ENCODE measurements at places on chromosomes 5 and 9.

DNA sequence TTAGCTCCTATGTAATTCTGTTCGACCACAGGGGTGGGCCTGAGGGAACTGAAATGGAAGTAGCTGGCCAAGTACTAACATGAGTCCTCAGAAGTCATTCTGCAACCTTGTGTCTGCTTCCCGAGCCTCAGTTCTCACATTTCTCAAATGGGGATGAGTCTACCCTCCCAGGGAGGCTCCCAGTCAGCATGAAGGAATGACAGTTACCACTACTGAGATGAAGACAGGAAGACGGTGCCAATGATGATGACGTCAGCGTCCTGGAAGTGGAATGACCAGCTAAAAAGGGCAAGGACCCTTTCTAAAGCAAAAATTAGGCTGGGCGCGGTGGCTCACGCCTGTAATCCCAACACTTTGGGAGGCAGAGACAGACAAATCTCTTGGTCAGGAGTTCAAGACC is 6.8 kb downstream of the PIP5KL1 start:
- DNase-seq: no peak

GRCh38 chr5:109191153-109191558 is 218.6 kb downstream of the PJA2 start:
- no peak for DNase-seq

GRCh38 chr9:3099646-3100045 is 255.8 kb upstream of the PUM3 start:
- no peak for DNase-seq

DNA sequence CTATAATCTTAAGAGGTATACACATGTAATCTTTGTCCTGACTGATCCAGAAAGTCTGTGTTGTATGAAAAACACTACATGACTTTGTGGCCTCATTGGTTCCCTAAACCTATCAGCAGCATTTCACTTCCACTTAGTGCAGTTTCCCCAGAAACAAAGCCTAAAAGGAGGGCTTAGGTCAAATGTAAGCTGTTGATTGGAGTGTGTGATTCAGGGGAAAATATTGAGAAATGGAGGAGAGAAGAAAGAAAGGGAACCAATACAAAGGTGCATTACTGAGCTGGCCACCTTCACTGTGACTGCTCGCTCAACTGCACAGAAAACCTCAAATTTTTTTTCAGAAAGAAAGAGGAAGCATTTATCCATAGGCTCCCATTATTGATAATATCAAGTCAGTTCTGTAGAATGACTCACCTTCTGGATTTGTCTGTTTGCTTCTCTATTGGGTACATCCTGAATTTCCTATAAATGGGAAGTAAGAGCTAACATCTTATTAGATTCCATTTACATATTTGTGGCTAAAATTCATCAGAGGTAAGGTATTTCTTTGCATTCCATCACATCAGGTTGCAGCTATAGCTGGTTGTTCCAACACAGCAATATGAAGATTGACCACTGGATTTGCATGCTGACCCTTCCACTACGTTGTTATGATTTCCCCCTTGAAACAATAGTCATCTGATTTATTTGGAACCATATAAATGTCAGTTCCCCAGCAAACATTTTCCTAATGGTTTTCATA is 10.3 kb upstream of the FST start:
- no peak for DNase-seq

GRCh38 chr9:85431339-85432102 is 310.2 kb downstream of the AGTPBP1 start:
- no peak for DNase-seq

- no peak for DNase-seq
Measured at GRCh38 chr9:11269036-11269435, 656.2 kb upstream of the PTPRD start.

DNA sequence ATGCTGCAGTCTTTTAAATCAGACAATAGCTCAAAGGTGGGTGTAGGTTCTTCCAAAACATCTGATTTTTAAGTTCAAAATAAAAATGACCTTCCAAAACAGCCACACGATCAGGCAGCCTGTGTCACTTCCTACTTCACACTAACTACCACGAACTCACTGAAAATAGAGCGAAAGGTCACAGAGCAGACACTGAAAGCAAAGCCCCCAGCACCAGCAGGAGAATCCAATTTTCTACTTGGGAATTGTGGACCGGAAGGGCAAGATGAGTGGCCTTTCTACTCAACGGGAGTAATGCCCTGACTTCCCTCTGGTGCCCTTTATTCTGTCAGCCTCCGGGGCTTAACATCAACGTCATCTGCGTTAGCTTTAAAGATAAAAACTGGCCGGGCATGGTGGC is 107.8 kb upstream of the FAM120A start:
- DNase-seq: no peak

GRCh38 chr5:24850926-24851486 is 206.2 kb upstream of the CDH10 start:
- DNase-seq: no peak

- DNase-seq: no peak
Measured at GRCh38 chr5:74414228-74414627, 226.3 kb downstream of the ENC1 start.

DNA sequence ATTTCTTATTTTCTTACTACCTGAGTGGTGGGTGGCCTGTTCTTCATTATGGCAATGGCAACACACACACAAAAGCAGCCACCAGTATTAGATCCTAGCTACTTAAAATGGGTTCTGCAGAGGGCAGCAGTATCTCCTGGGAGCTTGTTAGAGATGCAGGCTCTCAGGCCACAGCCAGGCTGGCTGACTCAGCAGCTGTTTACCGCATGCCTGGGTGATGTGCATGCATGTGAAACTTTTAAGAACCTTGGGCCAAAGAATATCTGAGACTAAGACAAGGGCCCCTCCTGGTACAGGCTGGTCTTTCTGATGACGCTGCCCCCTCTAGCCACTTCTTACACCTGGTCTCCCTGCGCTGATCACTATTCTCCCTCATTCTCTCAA is 399.0 kb downstream of the MED10 start:
- DNase-seq: no peak

GRCh38 chr5:157494178-157494832 is 34.3 kb downstream of the NIPAL4 start:
- DNase-seq: no peak

DNA sequence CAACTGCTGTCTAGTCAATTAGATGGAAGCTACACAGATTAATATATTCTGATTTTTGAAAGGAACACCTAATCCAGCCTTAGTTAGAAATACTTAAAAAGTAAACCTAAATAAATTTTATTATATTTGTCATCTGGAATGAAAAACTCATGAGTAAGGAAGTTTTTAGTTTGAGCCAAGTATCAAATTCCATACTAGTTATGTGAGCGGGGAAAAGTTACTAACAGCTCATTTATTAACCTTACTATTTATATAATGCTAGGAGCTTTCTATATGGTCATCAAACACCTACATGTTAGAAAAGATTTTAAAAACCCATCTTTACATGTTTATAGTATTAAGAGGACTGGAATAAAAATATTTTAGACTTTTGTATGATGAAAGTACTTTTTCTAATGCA is 41.6 kb upstream of the POU5F2 start:
- DNase-seq: no peak

GRCh38 chr5:133432956-133433532 is 179.3 kb downstream of the FSTL4 start:
- no peak for DNase-seq

GRCh38 chr5:68446487-68446894 is 230.9 kb downstream of the PIK3R1 start:
- DNase-seq: no peak

- no peak for DNase-seq
Measured at GRCh38 chr5:168776070-168776469, 196.9 kb upstream of the PANK3 start.

DNA sequence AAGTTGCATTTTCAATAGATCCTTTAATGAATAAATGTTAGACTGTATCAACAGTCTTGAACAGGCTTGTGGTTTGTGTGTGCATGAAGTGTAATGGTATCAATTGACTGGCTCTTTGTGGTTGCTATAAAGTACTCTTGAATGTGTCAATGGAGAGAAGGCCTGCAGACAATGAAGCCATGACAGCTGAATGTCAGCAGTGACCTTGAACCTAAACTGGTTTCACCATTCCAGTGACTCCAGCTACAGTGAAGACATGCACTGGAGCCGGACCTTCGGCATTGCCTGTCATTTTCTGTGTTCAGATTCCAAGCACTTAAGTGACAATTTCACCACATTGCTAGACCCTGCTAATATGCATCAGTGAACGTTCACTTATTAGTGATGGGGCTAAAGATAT is 276.0 kb upstream of the TMEM161B start:
- DNase-seq: no peak

DNA sequence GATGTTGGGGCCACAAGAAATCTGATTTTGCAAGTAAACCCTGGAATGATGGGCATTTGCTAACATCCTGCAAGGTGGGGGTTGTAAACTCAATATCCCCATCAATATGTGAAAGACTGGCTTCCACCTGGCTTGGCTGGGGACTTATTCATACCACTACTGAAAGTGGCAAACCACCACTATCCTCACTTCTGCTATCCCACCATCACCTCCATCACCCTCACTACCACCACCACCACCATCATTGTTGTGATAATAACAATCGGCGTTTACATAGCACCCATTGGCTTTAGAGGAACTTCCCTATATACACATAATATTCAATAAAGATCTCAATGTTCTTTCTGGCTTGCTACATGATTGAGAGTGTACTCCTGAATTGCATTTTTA is 224.7 kb upstream of the DAP start:
- DNase-seq: no peak

- no peak for DNase-seq
Measured at GRCh38 chr5:148776780-148777179, 49.6 kb upstream of the ADRB2 start.

DNA sequence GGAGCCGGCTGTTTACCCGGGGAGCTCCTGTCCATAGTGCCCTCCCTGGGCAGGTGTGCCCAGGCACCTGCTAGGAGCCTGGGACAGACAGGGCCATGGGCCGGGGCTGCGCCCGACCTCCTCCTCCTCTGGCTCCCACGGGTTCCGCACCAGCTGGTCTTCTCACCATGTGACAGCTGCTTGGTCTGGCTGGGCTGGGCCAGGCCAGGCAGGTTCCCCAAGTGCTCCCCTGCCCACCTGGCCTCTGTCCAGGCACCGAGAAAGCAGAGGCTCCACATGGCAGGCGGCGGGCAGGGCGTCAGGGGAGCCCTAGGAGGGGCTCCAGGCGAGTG is 60.0 kb downstream of the OLFM1 start:
- no peak for DNase-seq

DNA sequence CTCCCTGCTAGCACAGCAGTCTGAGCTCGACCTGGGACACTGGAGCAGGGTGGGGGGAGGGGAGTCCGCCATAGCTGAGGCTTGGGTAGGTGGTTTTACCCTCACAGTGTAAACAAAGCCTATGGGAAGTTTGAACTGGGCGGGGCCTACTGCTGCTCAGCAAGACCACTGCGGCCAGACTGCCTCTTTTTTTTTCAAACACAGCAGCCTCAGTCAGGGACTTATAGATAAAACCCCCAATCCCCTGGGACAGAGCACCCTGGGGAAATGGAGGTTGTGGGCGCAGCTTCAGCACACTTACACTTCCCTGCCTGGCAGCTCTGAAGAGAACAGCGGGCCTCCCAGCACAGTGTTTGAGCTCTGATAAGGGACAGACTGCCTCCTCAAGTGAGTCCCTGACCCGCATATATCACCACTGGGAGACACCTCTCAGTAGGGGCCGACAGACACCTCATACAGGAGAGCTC is 151.1 kb upstream of the APC start:
- no peak for DNase-seq

- no peak for DNase-seq
Measured at GRCh38 chr9:98457726-98458370, 202.4 kb upstream of the TBC1D2 start.

DNA sequence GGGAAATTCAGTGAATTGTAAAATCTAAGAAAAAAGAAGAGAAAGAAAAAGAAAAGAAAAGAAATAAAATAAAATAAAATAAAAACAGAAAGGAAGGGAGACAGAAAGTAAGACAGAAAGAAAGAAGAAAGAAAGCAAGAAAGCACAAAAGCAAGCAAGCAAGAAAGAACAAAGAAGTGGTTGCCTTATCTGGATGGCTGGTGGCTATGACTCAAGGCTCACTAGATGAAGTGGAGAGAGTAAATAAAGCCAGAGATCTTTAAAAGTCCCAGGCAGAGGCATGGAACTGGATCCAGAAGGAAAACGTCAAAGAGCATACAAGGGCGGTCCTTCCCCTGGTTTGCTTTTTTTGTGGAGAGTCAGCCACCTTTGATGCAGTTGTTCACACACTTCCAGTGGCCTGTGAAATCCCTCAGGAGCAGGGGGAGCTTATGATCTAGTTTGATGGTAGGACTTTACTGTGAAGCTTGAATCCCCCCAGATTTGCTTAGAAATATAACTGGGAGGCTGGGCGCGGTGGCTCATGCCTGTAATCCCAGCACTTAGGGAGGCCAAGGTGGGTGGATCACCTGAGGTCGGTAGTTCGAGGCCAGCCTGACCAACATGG is 176.7 kb upstream of the HMHB1 start:
- DNase-seq: no peak

GRCh38 chr5:38871790-38872551 is 26.2 kb downstream of the OSMR start:
- no peak for DNase-seq

DNA sequence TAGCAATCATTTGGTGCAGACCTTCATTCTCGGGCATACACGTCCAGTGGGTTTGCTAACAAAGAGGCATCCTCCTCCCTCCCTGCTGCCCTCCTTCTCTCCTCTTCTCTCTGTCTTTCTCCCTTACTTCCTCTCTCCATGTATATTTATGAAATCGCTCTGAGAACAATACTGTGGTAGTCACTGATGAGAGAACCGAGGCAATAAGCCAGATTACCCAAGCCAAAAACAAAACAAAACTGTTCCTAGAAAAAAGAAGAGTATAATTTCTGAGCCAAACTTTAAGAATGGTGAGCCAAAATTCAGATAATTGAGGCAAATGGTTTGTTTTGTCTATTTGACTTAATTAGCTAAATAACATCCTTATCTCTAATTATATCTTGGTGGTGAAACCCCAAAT is 15.8 kb upstream of the HMHB1 start:
- DNase-seq: no peak

GRCh38 chr5:175658299-175659145 is 651 bp downstream of the HRH2 start:
- peak; percentile 64 for DNase-seq

- DNase-seq: no peak
Measured at GRCh38 chr9:114574438-114574837, 13.1 kb upstream of the ATP6V1G1 start.

GRCh38 chr9:112823257-112823656 is 67.4 kb downstream of the SLC46A2 start:
- no peak for DNase-seq

Data from activated T-cell treated with anti-CD3 and anti-CD28 coated beads, Interleukin-2, amount 50 U/mL, for 24 hours (primary cell).